ENCODE measurements at places on chromosomes 11 and 22.

GRCh38 chr11:113313601-113314000 is 782 bp upstream of the TTC12 start:
- DNase-seq, result no peak

- no peak for DNase-seq
Measured at GRCh38 chr11:102623998-102624397, 1.1 kb downstream of the MMP20 start.

DNA sequence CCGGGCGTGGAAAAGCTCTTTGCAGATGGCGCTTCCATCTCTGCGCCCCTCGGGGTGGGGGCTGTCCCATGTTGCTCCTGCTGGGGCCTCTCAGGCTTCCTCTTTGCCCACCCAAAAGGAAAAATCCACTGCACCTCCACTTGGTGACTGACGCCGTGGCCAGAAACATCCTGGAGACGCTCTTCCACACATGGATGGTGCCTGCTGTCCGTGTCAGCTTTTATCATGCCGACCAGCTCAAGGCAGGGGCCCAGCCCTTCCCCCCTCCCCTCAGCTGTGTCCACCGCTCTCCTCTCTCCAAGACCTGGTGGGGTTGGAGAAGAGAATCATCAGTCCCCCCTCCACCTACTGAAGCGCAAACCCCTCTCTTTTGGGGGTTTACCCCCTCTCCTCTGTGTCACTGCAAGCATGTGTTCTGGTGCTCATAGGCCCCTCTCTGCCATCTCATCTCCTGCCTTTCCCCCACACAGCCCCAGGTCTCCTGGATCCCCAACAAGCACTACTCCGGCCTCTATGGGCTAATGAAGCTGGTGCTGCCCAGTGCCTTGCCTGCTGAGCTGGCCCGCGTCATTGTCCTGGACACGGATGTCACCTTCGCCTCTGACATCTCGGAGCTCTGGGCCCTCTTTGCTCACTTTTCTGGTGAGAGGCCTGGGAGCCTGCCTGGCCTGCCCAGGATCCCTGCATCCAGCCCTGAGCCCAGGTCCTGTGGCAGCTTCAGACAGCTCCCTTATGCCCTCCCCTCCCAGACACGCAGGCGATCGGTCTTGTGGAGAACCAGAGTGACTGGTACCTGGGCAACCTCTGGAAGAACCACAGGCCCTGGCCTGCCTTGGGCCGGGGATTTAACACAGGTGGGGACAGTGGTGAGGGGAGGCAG is 1.8 kb downstream of the LARGE2 start:
- peak; percentile 24 for DNase-seq

- DNase-seq, result no peak
Measured at GRCh38 chr11:30740091-30740490, 153.9 kb upstream of the MPPED2 start.

GRCh38 chr11:111367411-111368284 is 11.4 kb downstream of the POU2AF1 start:
- DNase-seq, result no peak

DNA sequence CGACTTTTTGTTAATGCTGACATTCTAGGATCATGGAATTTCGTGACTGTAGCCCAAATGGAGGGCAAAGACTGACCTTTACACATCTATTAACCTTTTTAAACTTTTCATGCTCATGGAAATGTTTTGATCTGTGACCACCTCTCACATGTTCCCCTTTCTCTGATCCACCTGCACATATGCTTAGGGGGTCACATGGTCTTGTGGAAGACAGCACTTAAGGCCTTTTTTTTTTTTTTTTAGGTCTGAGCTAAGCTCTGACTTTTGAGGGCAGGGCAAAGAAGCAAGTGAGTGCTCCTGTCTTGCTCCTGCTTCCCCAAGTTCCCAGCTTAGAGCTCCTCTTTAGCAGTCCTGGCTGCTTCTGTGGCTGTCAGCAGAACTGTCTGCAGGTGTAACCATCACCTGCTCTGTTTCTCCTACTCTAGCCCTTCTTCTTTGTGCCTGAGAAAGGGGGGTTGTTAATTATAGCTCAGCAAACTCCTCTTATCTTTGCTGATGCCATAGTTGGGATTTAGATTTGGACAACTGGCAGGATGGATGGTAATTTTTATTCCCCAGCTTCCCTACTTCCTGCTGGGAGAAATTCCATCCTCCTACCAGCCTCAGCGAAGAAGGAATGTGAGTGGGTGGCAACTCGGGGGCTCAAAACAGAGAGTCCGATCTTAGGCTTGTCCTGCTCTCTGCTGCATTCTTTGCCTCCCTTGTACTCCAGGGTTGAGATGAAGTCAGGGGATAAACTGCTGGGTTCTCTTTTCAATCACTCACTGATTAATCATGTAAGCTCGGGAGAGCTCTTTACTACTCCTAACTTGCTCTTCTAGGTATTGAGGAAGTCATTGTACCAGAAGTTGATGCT is 64.4 kb downstream of the GRAMD1B start:
- DNase-seq, result no peak

DNA sequence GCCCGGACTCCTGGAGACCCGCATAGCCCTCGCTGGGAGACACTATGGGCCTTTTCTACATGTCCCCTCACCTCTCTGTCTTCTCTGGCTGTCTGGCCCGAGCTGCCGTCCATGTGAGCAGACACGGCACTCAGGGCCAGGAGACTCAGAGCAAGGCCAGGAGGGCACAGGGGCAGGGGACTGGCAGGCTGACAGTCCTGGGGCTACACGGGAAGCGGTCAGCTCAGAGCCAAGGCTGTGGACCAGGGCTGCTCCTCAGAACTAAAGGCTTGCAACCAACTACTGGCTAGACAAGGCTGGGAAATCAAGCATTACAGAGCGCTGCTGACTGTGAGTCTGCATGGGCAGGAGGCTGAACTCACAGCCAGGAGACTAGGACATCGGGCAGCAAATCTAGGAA is 56.1 kb upstream of the CDON start:
- no peak for DNase-seq
